ENCODE measurements at places on chromosomes 4 and X. TPM values are rescaled to one million over a fixed set of nuclear protein-coding genes. Genes with fewer than 3 reads are reported as not detected.

CDX4 gene
- total RNA-seq: not detected

MAGEA10 gene
- total RNA-seq: not detected

SPIN4 gene
- 13.3 TPM for total RNA-seq

TAF7L gene
- total RNA-seq: 0.08 TPM

VCX3A gene
- not detected for total RNA-seq

SORBS2 gene
- 9.0 TPM for total RNA-seq

RAB28 gene
- total RNA-seq: 18.6 TPM

CCDC110 gene
- 0.71 TPM for total RNA-seq

BTK gene
- total RNA-seq: not detected

PPP1R2C gene
- not detected for total RNA-seq

SPANXN3 gene
- total RNA-seq: not detected

CXCL5 gene
- total RNA-seq: not detected

CCDC120 gene
- total RNA-seq: 0.58 TPM

CT45A5 gene
- total RNA-seq: not detected

USP11 gene
- total RNA-seq: 36.6 TPM

HEPH gene
- total RNA-seq: 5.8 TPM

GRCh38 chr4:82524570-82525152 is 37.1 kb downstream of the TMEM150C start:
- H3K4me1 ChIP-seq: peaks cover 7% of the 10 kb centered on the region
- no peak overlapping the region for H3K4me3 ChIP-seq
- DNase-seq: no peak
- no peaks in the 10 kb centered on the region for H3K36me3 ChIP-seq
- H3K27ac ChIP-seq: no peak overlapping the region
- H3K27me3 ChIP-seq: no peaks in the 10 kb centered on the region

- no peak overlapping the region for H3K27ac ChIP-seq
- DNase-seq: no peak
- H3K36me3 ChIP-seq: no peaks in the 10 kb centered on the region
- H3K27me3 ChIP-seq: no peaks in the 10 kb centered on the region
Measured at GRCh38 chr4:134807231-134807745, 605.7 kb upstream of the PABPC4L start.

- peaks cover 22% of the 10 kb centered on the region for H3K36me3 ChIP-seq
- no peaks in the 10 kb centered on the region for H3K27me3 ChIP-seq
- no peak for DNase-seq
- peaks cover 7% of the 10 kb centered on the region for H3K4me1 ChIP-seq
Measured at GRCh38 chrX:135050603-135051002, 1.3 kb downstream of the RTL8A start.

DNA sequence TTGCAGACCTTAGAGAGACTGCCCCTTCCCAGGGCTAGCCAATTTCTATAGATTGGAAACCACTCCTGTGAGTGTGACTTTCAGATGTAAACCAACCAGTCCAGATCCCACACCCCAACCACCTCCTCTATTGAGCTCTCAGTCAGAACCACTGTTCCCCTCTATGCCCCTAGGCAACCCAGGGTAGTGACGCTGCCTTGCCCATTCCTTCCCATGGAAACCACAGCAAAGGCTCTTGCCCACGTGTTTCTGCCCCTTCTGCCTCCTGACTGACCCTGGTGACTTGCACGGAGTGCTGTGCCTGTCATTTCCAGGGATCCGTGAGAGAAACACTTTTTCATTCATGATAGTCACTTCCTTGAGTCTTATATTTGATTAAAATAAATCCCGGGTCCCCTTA is 32.4 kb downstream of the CYTL1 start:
- no peak for DNase-seq
- H3K4me3 ChIP-seq: no peak overlapping the region
- H3K4me1 ChIP-seq: no peaks in the 10 kb centered on the region
- H3K36me3 ChIP-seq: no peaks in the 10 kb centered on the region

- H3K4me1 ChIP-seq: no peaks in the 10 kb centered on the region
- no peak for DNase-seq
- H3K27ac ChIP-seq: no peak overlapping the region
- H3K36me3 ChIP-seq: no peaks in the 10 kb centered on the region
Measured at GRCh38 chrX:132614297-132614696, 125.5 kb upstream of the MBNL3 start.

DNA sequence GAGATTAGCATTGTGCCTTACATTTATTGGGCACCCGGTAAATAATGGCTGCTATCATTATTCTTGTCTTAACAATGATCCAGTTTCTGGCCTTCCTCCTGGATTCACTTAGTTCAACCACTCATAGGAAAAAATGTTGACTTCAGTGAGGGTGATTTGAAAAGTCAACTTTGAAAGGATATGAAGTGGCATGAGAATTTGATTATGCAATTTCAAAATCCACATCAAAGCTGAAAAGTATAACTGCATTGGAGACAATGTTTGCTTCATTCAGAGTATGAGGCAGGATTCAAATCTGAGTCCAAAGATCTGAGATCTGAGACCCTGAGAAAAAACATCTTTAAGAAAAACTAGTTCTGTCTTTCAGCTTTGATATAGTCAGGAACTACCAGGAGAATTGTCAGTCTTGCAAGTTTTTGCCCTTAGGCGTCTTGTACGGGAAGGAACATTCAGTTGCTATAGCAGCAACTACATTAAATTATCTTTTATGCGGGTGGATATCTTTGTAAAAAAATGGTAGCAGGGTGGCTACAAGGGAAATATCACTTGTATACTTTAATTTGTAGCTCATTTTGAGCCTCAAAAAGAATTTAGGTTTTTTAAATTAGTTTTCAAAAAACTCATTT is 587.5 kb upstream of the LCORL start:
- no peaks in the 10 kb centered on the region for H3K4me1 ChIP-seq
- DNase-seq: no peak
- no peaks in the 10 kb centered on the region for H3K36me3 ChIP-seq
- no peaks in the 10 kb centered on the region for H3K27me3 ChIP-seq

GRCh38 chr4:25654031-25654970 is 1.4 kb upstream of the SLC34A2 start:
- H3K4me3 ChIP-seq: no peak overlapping the region
- H3K4me1 ChIP-seq: peaks cover 26% of the 10 kb centered on the region
- H3K27me3 ChIP-seq: no peaks in the 10 kb centered on the region
- H3K36me3 ChIP-seq: no peaks in the 10 kb centered on the region

- peaks cover 4% of the 10 kb centered on the region for H3K4me1 ChIP-seq
- no peak for DNase-seq
- H3K36me3 ChIP-seq: peaks cover 7% of the 10 kb centered on the region
- no peak overlapping the region for H3K27ac ChIP-seq
- no peak overlapping the region for H3K4me3 ChIP-seq
- no peaks in the 10 kb centered on the region for H3K27me3 ChIP-seq
Measured at GRCh38 chrX:53084043-53084570, 1.9 kb downstream of the TSPYL2 start.

DNA sequence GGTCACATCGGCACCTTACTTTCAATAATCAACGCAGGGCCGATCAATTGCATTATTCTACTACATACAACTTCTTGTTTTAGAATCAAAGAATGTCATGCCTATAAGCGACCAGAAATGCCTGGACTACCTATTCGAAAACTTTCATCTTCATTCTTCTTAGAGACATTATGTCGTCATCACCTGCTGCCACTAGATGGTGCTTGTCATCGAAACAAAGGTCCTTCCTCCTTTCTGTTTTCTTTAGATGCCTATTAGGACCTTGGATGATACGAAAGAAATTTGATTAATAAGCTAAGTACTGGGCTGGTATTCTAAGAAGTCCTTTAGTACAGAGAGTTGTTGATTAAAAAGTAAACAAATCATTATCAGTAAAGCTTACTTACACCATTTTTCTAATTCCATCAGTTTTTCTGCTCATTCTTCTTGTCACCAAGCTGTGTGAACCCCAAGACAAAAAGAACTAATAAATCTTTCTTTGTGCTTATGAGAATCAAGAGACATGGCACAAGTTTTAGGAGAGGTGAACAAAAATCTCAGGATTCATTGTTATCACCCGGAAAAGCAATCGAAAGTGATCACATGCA is 154.5 kb upstream of the SLC4A4 start:
- no peak overlapping the region for H3K4me3 ChIP-seq
- H3K27ac ChIP-seq: no peak overlapping the region
- H3K36me3 ChIP-seq: no peaks in the 10 kb centered on the region
- peaks cover 46% of the 10 kb centered on the region for H3K27me3 ChIP-seq
- peaks cover 16% of the 10 kb centered on the region for H3K4me1 ChIP-seq

GRCh38 chr4:25284466-25284865 is 28.1 kb upstream of the ZCCHC4 start:
- H3K4me1 ChIP-seq: no peaks in the 10 kb centered on the region
- no peak for DNase-seq
- H3K36me3 ChIP-seq: no peaks in the 10 kb centered on the region
- H3K27me3 ChIP-seq: no peaks in the 10 kb centered on the region
- H3K4me3 ChIP-seq: no peak overlapping the region

- no peaks in the 10 kb centered on the region for H3K36me3 ChIP-seq
- H3K27ac ChIP-seq: no peak overlapping the region
- H3K27me3 ChIP-seq: no peaks in the 10 kb centered on the region
- H3K4me1 ChIP-seq: no peaks in the 10 kb centered on the region
- no peak for DNase-seq
- no peak overlapping the region for H3K4me3 ChIP-seq
Measured at GRCh38 chrX:111165902-111166301, 69.9 kb downstream of the PAK3 start.

DNA sequence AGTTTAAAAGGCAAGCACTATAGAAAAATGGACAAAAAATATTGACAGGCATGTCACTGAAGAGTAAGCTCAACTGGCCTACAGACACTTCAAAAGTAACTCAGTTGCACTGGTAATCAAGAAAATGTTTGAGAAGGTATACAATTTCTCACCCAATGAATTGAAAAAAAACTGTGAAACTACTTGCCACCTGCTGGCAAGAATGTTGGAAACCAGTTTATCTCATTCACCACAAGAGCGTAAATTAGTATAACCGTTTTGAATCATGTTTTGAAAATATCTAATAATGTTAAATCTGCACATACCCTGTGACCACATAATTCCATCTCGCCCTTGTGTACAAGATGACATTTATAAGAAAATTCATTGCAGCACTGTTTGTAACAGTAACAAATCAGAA is 31.7 kb downstream of the TXK start:
- H3K27me3 ChIP-seq: no peaks in the 10 kb centered on the region
- H3K27ac ChIP-seq: no peak overlapping the region
- H3K4me3 ChIP-seq: no peak overlapping the region
- DNase-seq: no peak
- no peaks in the 10 kb centered on the region for H3K36me3 ChIP-seq
- no peaks in the 10 kb centered on the region for H3K4me1 ChIP-seq

- DNase-seq: no peak
- H3K36me3 ChIP-seq: peaks cover 1% of the 10 kb centered on the region
- no peak overlapping the region for H3K27ac ChIP-seq
- no peak overlapping the region for H3K4me3 ChIP-seq
Measured at GRCh38 chr4:41933997-41934503, 1.2 kb upstream of the TMEM33 start.

DNA sequence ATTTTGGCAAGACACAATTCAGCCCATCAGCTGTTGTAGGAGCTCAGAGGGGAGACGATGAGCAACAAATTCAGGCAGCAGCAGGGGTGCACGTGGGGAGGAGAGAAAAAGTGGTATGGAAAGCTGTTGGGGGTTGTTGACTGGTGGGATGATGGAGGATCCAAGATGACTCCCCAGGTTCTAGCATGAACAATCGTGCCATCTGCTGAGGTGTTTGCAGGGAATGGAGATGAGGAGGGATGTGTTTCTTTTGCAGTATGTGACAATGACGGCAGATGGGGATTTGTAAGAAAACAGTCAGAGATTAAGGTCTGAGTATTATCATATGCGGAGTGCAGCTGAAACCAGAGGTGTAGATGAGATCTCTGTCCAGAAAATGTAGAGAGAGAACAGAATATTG is 63.3 kb downstream of the SEL1L3 start:
- no peaks in the 10 kb centered on the region for H3K27me3 ChIP-seq
- peaks cover 10% of the 10 kb centered on the region for H3K36me3 ChIP-seq
- peaks cover 24% of the 10 kb centered on the region for H3K4me1 ChIP-seq
- H3K4me3 ChIP-seq: no peak overlapping the region
- no peak for DNase-seq

DNA sequence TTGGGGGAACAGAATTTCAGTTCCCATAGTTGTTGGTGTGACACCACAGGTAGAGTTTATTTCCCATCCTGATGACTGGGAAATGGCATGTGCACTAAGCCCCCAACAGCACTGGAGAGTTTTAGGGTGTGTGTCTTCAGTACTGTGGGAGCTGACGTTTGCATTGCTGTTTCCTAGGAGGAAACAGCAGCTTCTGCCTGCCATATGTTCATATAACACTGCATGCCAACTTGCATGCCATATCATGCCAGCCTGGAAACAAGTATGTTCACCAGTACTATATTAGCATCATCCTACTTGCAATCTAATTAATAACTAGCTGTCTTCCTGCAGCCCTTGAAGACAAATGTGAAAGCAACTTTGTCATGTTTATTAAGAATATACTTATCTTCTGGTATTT is 58.2 kb downstream of the NAA11 start:
- H3K4me1 ChIP-seq: no peaks in the 10 kb centered on the region
- no peaks in the 10 kb centered on the region for H3K36me3 ChIP-seq
- no peaks in the 10 kb centered on the region for H3K27me3 ChIP-seq

- no peak overlapping the region for H3K4me3 ChIP-seq
- DNase-seq: no peak
- H3K27me3 ChIP-seq: no peaks in the 10 kb centered on the region
- peaks cover 8% of the 10 kb centered on the region for H3K36me3 ChIP-seq
Measured at GRCh38 chr4:128924951-128925350, 115.5 kb downstream of the JADE1 start.
